ENCODE measurements at places on chromosomes 7 and 10.
A peak's percentile ranks its signal among the peaks of the same experiment; 100 is the strongest.

DNA sequence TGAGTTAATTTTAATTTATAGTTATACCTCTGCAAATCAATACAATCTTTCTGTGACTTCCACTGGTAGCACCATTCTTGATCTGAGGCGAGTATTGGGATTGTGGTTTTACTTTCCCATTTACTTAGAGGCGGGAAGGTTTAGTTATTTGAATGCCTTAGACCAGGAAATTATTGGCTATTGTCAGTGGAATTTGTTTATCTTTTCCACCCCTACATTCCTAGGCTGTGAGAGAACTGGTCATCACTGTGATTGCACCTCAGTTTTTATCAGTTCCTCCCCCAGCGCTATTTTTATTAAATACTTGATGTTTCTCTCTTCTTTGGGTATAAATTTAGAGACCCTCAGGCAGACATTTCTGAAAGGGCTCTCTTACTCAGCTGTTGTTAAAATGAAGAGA, 29.9 kb downstream of the CDK14 start:
- no peak for DNase-seq

DNA sequence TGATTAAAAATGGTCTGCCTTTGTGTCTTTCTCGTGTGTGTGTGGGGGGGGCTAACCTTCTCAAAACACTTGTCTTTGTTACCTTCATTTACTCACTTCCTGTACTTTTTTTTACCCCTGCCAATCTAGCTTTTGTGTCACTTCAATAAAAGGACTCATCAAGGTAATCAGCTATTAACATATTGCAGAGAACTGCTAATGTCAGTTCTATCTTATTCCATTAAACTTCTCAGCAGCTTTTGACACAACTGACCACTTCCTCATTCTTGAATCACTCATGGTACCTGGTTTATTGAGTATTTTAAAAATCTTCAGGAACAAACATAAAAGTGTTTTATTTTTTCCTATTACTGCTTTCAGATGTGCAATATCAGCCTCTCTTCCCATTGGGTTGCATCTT, 59.8 kb downstream of the SLC25A40 start:
- DNase-seq: no peak

- no peak for DNase-seq
Measured at GRCh38 chr7:158097453-158098124, 490.0 kb downstream of the PTPRN2 start.

- DNase-seq: peak; percentile 31
Measured at GRCh38 chr7:102404005-102404861, 8.1 kb downstream of the PRKRIP1 start.

Measured in GM04504 (cell line).